ENCODE measurements at places on chromosomes 1 and 21.

- DNase-seq, result no peak
Measured at GRCh38 chr1:79460773-79461436, 454.4 kb upstream of the ADGRL4 start.

GRCh38 chr1:234573711-234574299 lies 36.2 kb downstream of the IRF2BP2 start:
- DNase-seq, result no peak

- DNase-seq, result no peak
Measured at GRCh38 chr1:228013131-228013934, 6.5 kb downstream of the WNT3A start.

- no peak for DNase-seq
Measured at GRCh38 chr1:41246568-41246967, 4.5 kb upstream of the SCMH1 start.

GRCh38 chr1:53643041-53643880 lies 95.7 kb downstream of the GLIS1 start:
- DNase-seq, result no peak

GRCh38 chr1:168585937-168586336 lies 9.5 kb downstream of the XCL1 start:
- DNase-seq, result no peak

DNA sequence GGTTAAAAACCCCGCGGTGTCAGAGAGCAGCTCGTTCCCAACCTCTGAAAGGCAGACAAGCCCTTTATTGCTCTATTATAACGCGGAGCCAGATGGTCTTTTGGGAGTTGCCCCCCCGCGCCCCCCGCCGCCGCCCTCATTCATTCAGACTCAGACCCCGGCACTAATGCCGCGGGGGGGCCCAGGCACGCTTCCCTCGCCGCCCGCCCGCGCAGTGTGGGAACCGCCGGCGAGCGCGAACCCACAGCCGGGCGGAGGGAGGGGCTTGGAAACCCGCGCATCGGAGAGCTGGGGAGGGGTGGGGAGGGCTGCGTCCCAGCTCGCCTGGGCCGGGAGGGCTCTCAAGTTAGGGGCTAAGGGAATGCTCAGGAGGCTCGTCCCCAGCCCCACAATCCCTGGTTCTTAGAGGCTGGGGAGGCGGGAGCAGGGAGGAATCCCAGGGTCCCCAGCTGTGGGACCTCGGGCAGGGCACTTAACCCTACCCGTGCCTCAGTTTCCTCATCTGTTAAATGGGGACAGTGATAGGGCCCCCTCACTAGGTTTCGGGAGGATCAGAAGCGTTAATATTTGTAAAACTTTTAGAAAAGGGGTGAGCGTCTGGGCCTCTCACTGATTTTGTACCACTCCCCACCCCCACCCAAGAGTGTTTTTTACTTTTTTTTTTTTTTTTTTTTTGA lies 10.9 kb upstream of the HES5 start:
- no peak for DNase-seq

DNA sequence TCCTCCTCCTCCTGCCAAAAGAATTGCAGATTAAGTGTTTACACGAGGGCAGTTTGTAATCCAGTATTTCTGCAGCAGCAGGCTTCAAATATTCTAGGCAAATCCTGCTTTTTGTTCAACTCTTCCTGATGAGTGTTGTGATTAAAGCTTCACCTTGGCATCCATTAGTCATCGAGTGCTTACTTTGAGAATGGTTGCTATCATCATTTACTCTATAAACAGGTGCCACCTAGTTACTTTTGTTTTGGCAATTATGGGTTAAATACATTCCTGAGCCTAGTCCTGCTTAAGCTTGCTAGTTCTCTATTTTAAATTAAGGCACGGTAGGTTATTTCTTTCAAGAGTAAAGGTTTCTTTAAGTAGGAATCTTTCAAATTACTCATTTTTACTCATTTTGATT lies 20.3 kb downstream of the PDC start:
- peak; percentile 4 for DNase-seq

DNA sequence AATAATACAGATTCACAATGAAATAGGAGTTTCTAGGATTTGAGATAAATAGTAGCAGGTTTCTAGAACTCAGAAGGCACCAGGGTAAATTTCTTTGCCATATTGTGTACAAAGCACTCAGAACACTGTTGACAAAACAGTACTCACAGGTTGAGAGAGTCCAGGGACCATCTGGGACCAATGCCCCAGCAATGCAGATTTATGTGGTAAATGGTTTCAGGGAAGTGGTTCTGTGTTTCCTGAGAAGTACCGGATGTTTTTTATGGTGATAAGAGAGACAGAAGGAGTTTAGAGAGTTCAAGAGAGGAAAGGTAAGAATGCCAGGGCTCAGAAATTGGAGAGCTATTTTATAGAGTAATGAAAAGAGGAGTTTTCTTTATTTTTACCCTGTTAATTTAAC lies 29.6 kb upstream of the DIPK1A start:
- no peak for DNase-seq

DNA sequence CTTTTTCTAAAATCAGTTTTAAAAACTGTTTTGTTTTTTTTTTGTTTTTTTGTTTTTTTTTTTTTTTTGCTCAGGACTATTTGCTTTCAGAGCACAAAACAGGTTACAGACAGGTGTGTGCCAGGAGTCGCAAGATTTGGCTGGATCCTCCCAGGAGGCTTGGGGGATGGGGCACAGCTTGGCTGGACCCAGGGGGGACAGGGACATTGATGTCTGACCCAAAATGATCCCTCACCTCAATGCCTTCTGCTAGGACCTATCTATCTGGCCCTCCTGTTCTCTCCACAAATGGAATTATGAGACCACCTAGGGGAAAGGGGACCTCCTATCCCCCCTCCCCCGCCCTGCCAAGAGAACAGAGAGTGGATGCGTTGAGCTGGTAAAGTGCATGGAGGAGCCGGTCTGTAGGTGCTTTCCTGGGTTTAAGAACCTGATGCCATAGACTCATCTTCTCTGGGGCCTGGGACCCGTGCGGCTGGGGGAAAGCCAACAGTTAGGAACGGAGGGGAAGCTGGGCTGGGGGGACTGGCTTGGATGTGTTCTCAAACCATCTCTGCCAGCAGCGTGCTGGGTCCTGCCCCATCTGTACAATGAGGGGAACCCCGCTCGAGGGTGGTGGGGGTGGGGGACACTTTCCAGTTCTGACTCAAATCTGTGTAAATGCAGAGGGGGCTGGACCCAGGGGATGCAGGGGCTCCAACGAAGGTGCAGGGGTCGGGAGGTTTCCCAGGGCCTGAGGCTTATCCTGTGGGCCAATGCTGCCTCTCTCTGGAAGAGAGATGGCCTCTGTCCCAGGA lies 28.9 kb downstream of the RUNX3 start:
- no peak for DNase-seq

DNA sequence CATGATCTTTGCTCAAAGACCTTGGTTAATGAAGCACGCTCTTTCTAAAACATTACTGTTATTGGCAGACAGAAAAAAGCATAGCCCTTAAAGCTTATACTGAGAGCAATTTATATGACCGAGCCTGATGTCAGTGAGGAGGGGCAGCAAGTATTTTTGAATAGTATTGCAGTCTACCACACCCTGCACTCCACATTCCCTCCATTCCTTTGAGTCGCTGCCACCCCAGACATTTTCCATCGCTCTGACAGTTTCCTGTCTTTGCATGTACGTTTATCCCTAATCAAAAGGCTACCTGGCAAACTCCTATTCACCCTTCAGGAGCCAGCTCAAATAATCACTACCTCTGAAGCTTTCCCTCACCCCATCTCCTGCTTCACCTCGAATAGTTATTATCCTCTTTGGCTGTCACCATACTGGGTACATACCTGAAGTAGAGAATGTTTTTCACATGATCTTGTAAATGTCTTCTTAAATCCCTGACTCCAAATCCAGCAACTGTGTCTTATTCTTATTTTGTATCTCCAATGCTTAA lies 5.5 kb upstream of the JUN start:
- no peak for DNase-seq

- no peak for DNase-seq
Measured at GRCh38 chr1:15735304-15736037, 587 bp upstream of the SLC25A34 start.

GRCh38 chr21:26116456-26117011 lies 54.0 kb downstream of the APP start:
- no peak for DNase-seq

- DNase-seq, result no peak
Measured at GRCh38 chr1:218463194-218464156, 118.3 kb downstream of the TGFB2 start.

- no peak for DNase-seq
Measured at GRCh38 chr21:44020551-44020950, 8.4 kb downstream of the TRAPPC10 start.

GRCh38 chr1:206829282-206829681 lies 36.1 kb upstream of the IL20 start:
- DNase-seq, result no peak

- no peak for DNase-seq
Measured at GRCh38 chr1:153771841-153772593, 3.2 kb upstream of the SLC27A3 start.

DNA sequence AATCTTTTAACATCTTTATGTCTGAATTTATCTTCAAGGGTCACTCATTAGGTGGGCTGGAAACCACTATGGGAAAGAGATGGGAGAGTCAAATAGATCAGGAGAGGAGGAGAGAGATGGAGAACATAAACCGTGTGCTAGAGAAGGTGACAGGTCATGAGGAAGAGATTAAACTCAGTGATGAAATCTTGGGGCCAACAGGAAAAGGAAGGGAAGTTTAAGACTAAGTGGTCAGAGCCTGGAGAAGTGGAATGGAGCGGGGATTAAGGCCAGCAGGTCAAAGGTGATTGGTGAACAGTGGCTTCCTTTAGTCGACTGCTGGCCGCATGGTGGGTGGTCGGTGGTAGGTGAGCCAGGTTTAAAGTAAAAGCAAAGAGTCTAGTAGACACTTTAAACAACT lies 169.3 kb upstream of the IVNS1ABP start:
- DNase-seq, result no peak

GRCh38 chr1:167456524-167456923 lies 61.8 kb downstream of the CD247 start:
- no peak for DNase-seq

GRCh38 chr1:217009376-217009775 lies 286.1 kb upstream of the ESRRG start:
- DNase-seq, result no peak

GRCh38 chr1:109792056-109792831 lies 28.5 kb upstream of the EPS8L3 start:
- DNase-seq, result peak; percentile 25

GRCh38 chr1:5164158-5164557 lies 509.7 kb downstream of the AJAP1 start:
- DNase-seq, result no peak

DNA sequence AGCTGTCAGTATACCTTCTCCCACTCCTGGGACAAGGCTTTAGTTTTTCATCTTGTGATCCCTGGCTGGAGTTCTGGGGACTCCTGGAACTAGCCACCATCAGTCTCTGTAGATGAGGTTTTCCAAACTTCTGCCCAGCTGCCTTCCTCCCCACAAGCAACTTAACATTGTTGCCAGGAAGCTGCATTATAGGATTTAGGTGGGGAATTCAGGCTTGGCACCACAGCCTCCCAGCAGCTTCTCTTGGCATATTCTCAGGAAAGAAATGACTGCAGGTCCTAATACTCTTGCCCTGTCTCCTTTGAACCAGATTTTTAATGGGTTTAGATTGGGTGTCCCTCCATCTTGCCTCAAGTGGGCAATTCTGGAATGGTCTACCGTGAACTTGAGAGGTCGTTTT lies 18.6 kb upstream of the KCNQ4 start:
- DNase-seq, result no peak

DNA sequence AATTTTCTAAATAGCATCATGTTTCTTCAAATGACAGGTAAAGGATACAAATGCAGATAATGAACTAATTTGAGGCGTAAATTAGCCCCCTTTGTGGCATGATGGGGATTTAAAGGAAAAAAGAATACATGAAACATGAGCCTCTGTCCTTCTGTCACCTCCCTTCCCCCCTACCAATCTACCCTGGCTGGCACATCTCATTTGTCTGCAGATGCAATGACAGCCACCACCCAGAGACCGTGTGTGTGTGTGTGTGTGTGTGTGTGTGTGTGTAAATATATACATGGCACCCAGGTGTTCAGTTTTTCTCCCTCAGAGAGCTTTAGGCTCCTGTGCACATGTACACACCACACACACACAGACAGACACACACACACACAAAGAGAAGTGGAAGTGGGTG lies 451.1 kb downstream of the RWDD3 start:
- no peak for DNase-seq

- peak; percentile 11 for DNase-seq
Measured at GRCh38 chr1:201766131-201766866, 62.7 kb upstream of the IPO9 start.

- DNase-seq, result no peak
Measured at GRCh38 chr1:47627471-47628370, 189.9 kb downstream of the FOXD2 start.

DNA sequence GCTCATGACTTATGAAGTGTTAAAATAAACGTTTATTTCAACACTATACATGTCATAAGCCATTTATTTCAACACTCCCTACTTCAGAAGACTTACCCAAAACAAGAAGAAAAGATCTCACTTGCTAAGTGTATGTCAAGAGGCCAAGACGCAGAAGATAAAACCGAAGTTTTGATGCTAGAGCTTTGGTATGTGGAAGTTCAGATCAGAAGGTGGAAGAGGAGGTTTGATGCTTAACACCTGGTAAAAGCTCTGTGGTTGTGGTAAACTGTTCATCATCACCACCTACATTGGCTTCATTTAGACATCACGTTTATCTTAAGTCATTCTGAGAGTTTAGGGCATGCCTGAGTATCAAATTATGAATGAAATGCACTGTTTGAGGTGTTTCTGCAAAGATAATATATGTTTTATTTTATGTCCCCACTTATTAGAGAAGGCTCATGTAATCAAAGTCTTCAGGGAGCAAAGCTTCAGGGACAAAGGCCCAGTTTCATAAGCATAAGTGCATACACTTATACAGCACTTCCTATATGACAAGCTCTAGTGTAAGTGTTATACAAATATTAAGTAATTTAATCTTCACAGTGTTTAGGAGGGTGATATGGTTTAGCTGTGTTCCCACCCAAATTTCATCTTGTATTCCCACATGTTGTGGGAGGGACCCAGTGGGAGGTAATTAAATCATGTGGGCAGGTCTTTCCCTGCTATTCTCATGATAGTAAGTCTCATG lies 533.3 kb downstream of the PTBP2 start:
- DNase-seq, result no peak

GRCh38 chr1:118556936-118557335 lies 371.9 kb upstream of the SPAG17 start:
- DNase-seq, result no peak

- no peak for DNase-seq
Measured at GRCh38 chr1:112454316-112454715, 54.4 kb upstream of the WNT2B start.

DNA sequence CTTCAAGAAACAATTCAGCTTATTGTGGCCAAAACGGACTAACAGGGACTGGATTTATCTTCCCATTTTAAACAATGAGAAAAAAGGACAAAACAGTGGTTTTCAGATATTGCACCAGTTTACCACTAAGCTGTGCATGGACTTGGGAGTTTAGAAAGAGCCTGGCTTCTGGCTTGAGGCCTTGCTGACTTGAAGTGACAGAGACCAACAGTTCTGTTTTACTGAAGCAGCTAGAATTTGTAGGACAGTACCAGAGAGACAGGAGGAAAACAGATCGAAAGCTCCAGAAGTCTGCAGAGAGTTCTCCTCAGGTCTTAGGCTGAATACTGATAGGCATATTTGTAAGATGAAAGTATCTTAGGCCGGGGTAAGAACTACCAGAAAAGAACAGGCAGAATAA lies 20.5 kb downstream of the FCRL4 start:
- DNase-seq, result no peak

Data from SW480 (cell line).